ENCODE measurements at places on chromosomes 6 and 20.
A peak's percentile ranks its signal among the peaks of the same experiment; 100 is the strongest.

- DNase-seq: no peak
Measured at GRCh38 chr20:20571068-20571780, 141.2 kb downstream of the RALGAPA2 start.

DNA sequence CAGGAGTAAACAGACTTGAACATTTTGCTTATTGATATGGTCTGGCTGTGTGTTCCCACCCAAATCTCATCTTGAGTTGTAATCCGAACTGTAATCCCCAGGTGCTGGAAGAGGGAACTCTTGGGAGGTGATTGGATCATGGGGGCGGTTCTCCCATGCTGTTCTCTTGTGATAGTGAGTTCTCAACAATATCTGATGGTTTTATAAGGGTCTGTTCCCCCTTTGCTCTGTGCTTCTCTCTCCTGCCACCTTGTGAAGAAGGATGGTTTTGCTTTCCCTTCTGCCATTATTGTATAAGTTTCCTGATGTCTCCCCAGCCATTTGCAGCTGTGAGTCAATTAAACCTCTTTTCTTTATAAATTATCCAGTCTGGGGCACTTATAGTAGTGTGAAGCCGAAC is 40.0 kb downstream of the MYLIP start:
- DNase-seq: no peak

GRCh38 chr20:51767867-51768758 is at the start of gene ATP9A:
Gene ATP9A (minus strand): TSS chr20:51768390. CDS start chr20:51768369, 21 bp downstream.
- peak; percentile 63 for DNase-seq

DNA sequence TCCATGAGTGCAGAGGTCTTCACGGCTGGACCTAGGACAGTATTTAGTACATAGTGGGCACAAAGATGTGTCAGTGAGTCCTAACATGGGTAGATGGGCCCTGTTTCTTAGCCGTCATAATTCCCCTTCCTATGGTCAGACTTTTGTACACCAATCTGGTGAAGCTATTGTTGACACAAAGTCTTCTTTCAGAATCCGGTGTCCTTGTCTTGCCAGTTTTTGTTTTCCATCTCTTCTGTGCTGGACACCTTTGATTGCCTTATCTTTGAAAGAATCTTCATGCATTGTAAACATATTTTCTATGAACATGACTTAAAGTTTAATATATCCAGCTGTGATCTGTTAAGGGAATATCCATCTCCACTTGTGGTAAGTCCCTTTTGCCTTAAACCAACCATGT is 4.5 kb downstream of the LRRC1 start:
- DNase-seq: no peak

DNA sequence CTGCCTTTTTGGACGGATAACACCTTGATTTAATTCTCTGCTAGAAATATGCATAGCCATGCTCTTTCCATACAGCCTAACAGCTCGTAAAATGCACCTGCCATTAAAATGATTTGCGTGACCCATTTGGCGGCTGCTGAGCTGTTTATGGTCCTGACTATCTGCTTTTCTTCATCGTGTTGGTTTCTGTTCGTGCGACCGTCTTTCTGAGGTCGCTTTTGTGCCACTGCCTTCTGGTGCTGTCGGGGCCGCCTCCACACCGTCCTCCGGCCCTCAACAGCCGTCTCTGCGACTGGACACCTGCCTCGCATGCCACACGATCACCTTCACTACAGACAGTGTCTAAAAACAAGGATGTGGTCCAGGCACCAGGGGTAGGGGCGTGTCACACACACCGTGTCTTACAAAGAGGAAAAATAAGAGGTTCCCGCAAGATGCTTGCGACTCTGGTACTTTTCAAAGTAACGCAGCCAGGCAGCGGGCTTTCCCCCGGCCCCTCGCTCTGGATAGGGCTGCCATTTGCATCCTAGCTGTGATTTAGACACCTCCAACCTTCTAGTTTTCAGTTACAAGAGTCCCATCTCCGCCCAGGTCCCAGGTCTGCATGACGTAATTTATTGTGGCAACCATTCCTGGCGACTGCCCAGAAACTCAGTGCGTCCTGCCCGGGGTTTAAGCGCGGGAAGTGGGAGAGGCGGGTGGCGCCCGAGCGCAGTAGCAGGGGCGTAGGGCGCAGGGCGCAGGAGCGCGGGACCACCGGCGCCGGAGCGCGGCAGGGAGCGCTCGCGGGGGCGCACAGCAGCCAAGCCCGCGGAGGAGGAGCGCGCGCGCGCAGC is at the start of gene STMND1:
STMND1 (plus strand) TSS at position 629 of the 836 bp plus-strand sequence. CDS start 208 bp downstream, outside the sequence.
- DNase-seq: peak; percentile 49

DNA sequence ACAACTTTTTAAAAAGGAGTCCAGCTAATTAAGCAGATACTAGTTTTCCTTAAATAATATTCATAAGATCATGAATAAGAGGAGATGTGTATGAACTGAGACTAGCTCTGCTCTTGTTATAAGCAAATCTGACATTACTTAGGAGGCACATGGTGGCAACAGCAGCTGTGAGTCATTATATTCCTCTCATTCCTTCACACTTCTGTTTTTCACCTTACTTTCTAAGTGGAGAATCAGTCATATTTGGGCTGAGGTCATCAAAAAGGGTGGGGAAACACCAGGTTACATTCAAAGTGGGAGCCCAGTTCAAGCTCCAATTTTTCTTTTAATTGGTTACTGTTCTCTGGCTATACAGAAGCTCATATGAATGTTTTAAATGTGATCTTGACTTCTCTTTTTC is 6.0 kb upstream of the RIPPLY2 start:
- no peak for DNase-seq

- DNase-seq: no peak
Measured at GRCh38 chr20:23488996-23489395, 1.9 kb upstream of the CST8 start.

DNA sequence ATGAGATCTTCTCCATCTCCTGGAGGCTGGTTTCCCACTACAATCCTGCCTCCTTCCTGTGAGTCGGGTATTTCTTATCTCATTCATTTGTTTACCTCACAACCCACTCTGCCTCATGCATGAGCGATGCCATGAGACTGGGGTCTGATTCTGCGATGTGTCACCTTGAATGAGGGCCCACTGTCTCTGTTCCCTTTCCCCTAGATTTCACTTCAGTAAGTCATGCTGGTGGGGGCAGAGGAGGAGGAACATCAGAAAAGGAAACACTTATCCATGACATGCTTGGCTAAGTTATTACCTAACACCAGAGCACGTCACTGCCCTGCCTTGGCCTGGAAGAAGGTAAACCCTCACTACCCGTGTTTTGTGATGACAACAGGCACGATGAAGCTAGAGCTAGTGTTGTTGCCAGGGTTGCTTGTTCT is 337.4 kb upstream of the PRDM1 start:
- DNase-seq: no peak

DNA sequence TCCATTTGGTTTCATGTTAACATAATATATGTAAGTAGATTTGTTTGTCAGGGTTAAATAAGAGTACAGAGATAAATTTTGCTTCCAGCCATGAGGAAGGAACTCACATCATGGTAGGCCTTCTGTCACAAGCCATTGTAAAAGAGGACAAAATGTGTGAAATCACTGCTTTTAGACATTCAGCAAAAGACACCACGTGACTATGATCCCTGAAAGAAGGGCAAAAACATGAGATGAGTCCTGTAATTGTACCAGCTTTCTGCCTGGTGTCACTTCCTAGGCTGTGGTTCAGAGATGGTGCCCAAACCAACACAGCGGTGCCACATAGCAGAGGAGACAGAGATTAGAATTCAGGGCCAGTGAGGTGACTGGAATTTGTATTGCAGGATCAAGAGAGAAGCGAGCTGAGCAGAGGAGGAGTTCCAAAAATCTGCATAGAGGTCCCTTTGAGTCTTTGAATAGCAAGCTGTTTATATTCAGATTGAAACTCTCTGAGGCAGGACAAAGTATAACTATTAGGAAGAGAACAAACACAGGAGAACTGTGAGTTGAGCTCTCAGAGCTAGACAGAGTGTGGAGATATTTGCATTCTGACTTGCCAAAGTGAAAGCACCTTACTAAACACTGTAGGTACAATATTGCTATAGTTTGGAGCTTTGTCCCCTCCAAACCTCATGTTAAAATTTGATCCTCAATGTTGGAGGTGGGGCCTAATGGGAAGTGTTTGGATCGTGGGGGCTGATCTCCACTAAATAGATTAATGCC is 52.6 kb upstream of the PDE7B start:
- DNase-seq: no peak

- DNase-seq: no peak
Measured at GRCh38 chr6:125066964-125067363, 86.6 kb upstream of the TPD52L1 start.

- no peak for DNase-seq
Measured at GRCh38 chr20:61891916-61892649, 173.6 kb downstream of the TAF4 start.

- no peak for DNase-seq
Measured at GRCh38 chr6:153942361-153942760, 96.7 kb upstream of the OPRM1 start.

- DNase-seq: no peak
Measured at GRCh38 chr6:107154131-107154800, 39.0 kb upstream of the BEND3 start.

DNA sequence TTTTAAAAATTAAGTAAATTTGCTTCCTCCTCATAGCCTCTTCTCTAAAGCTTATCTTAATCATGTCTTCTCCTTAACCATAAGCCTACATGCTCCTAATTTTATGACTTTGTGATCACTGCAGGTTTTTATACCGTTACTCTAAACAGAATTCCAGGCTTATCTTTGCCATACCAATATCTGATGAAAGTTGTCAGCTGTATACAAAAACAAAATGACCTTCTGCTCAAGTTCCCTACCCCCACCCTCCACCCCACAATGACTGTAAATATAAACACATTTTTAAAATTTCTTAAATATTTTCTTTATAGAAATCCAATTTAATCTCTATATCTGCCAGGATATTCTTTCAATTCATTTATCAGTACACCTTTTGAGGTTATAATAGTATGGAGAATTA is 60.5 kb upstream of the SGK1 start:
- no peak for DNase-seq

DNA sequence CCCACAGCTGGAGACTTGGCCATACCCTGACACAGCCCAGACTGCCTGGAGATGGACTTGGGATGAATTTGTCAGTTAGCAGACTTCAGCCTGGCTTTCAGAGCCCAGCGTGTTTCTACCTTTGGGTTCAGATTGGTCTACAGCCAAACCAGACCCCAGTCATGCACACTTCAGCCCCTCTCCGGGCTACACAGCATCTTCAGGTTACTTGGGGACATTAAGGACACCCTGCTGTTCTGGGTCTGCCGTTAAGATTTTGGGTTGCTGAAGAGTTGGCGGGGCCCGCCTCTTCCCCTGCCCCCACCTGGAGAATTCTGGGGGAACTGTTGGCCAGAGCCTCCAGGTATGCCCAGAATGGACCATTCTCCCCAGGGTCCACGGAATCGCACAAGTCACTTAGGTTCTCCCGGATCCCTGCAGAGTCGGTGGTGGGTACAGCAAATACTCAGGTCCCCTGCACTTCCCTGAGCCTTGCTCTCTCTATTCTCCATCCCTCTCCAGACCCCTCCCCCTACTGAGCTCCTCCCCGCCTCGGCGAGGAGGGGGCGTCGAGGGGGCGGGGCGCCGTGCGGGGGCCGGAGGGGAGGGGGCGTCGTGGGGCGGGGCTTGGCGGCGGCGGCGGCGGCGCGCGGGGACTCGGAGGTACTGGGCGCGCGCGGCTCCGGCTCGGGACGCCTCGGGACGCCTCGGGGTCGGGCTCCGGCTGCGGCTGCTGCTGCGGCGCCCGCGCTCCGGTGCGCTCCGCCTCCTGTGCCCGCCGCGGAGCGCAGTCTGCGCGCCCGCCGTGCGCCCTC is at the start of gene PTK7:
PTK7 (plus strand) TSS at position 645 of the 794 bp plus-strand sequence. CDS start 175 bp downstream, outside the sequence.
- peak; percentile 93 for DNase-seq

DNA sequence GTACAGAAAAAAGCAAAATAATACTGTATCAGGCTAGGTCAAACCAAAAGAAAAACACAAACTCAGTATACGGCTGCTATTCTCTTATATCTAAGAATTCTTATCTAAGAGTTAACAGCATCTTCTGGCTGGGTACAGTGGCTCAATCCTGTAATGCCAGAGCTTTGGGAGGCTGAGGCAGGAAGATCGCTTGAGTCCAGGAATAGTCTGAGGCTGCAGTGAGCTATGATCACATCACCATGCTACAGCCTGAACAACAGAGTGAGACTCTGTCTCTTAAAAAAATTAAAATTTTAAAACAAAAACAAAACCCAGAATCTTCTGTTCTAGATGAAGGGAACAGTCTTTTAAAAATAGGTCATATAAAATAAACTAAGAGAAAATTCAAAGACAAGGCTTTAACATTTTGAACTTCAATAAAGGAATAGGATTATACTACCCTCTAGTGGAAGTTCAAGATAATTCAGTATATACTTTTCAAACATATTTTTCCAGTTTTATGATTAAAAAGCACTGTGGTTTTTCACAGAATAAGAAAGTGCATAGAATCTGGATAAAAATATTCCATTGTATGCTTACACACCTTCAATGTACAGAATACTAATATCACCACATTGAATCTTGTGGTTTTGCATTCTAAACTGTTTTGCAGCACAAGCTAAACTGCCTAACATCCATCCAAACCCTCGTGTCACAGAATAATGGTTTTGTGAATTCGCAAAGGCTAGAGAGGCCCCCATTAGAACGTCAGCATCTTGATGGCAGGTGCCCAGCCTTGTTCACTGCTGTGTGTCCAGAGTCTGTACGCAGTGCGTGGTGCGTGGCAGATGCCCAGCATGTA is 39.3 kb downstream of the DTNBP1 start:
- DNase-seq: no peak

GRCh38 chr6:3456395-3456897 is 404 bp downstream of the SLC22A23 start:
- DNase-seq: no peak

DNA sequence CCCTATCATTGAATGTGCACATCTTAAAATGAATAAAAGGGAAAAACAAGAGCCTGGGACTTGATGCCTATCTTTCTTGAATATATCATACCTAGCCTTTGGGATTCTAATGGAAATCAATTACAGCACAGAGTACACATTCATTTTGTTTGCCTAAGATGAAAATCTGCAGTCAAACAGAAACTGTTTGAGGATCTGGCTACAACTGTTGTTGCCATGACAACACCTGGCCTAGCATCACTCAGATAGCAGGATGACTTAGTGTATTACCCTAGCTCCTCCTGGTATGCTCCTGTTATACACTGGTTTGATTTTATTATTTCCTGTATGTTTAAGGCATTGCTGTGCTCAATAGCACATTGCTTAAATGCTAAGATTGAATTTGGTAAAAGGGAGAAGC is 71.5 kb upstream of the LAMP5 start:
- DNase-seq: no peak

GRCh38 chr20:31746068-31746878 is 7.2 kb downstream of the TPX2 start:
- DNase-seq: no peak
